T follicular helper cell (primary cell): ENCODE measurements at places on chromosomes 2 and 18.

DNA sequence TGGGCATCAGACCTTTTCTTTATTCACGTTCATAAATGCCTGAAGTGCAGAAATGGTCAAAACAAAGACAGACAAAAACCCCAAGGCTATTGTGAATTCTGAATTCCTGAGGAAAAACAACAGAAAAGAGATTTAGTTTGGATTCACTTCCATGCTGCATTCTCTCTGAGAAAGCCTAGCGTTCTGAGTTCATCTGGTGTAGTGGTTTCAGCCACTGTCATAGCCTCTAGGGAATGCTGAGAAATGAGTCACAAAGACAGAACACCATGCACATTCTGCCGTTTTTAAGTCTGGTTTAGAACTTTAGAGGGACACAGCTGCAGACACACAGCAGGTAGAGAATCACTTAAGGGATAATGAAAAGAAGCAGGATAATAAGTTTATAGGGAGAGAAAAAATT lies 93.8 kb downstream of the LRP1B start:
- DNase-seq: no peak

DNA sequence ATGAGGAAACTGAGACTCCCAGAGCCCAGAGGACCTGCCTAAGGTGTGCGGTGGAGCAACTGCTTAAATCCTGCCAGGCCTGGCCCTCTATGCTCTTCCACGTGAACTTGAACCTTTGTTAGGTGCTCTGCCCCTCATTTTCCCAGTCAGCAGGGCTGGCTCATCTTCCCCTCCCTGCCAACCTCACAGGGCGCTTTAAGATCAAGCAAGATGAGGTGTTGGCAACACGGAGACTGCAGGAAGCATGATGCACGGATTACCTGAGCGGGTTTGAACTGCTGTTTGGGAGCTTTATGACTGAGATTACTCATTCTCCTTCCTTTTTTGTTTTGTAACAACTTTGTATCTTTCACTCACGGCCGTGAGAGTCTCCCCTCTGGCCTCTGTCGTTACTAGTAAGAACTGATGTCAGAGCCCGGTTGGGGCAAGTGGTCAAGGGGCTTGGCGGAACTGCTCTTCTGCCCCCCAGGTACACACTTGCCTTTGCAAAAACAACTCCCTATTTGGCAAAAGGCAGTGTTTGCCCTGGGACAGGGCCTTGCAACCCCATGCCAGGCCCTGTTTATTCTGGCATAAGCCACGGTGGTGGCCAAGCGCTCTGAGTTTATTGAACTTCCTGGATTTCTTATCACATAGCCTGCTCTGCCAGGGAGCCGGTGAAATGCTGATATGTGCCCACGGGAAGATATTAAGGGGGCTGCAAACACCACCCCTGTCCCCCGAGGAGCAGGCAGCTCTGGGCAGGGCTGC lies 127.8 kb downstream of the INHBB start:
- DNase-seq: no peak

- DNase-seq: no peak
Measured at GRCh38 chr2:231743376-231744116, 35.2 kb downstream of the PTMA start.

DNA sequence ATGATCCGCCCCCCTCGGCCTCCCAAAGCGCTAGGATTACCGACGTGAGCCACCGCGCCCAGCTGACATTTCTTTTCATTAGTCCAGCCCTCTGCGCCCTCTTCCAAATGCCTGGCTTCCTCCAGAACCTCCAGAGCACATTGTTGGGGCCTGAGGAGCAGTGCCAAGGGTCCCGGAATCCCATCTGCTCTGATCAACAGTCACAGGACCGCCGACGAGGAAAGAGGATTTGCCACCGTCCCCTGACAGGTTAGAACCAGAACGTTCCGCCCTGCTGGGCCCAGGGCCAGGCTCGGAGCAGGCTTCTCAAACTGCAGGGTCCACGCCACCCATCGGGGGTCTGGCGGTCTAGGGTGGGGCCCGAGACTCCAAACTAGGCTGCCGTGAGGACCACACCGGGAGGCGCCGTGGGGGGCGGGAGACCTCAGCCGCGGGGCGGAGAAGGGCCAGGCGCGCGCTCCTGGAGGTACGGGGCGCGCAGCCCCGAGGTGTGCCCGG lies 36.9 kb upstream of the ITM2C start:
- DNase-seq: no peak

GRCh38 chr2:203873461-203873860 lies 5.9 kb downstream of the CTLA4 start:
- no peak for DNase-seq

DNA sequence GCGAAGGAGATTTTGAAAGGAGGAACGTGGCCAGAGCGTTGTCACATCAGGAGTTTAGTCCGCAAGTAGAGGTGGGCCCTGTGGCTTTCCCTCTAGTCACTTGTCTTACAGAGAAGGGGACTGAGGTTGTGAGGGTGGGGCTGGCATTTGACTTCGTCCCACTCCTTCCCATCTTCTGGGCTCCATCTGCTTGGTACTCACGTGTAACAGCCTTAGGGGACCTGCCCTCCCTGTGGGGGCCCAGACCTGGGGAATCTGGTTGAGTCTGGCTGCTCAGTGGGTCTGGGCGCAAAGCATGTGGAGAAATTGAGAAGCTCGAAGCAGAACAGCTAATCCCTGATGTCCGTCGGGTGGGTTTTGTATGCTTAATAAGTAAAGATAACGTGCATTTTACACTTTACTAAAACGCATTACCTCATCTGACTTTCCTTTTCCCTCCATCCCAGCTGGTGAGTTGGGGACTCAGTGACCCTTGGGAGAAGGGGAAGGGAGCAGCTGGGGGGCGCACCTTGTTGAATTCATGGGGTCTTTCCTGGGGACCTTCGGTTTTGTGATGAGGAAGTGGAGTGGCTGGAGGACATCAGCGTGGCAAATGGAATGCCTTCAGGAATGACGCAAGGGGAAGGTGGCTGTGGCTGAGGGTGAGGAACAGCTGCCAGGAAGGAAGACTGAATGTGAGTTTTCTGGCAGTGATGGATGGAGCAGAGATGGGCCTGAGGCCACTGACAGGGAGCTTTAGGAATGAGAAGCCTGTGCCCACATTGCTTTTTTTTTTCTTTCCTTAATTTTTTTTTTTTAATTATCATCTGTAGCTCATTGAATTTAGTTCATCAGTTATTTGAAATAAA lies 44.8 kb downstream of the ASAP2 start:
- DNase-seq: no peak

- no peak for DNase-seq
Measured at GRCh38 chr2:112836163-112836560, 417 bp downstream of the IL1B start.
